Lower leg skin (tissue), 4 donors: ENCODE measurements at places on chromosomes 2 and 18.

DNA sequence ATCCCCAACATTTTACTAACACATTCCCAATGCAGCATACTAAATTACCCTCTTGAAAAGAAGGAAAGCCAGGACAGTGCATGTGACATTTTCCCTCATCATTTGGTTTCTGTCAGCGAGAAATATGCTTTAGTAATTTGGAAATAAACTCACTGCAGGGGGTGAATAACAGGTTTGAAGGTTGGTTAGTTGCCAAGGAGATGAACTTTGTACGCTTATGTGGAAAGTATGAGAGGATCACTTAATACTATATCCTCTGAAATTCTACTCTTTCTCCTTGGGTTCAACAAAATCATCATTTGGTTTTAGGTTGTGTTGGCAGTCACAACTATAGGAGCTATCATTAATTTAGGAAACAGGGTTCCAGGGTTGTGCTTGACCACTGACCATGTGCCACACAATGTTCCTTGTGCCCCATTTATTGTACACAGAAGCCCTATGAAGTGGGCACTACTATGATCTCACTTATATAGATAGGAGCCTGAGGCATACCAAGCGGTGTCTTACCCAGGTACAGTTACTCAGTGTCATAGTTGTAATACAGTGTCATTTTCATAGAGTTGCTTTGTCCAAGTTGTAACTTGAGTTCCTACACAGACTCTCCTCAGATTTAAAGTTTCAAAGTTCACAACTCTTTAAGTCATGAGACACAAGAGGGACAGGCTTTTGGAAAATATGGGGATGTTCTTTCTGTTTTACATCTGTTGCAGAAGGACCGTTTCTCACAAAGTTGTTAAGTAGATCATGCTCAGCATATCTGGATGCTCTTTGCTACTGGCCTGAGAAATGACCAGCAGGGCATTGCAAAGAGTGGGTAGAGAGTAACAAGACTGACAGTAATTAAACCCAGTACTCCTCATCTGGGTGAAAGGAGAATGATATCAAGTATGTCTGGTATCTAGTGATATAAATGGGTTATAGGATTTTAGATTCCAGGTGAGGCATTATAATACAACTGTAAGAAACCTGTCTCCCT, 91.8 kb downstream of the MAP4K4 start:
- no peak for DNase-seq

GRCh38 chr2:235640926-235641723, 147.3 kb downstream of the AGAP1 start:
- no peak for DNase-seq

DNA sequence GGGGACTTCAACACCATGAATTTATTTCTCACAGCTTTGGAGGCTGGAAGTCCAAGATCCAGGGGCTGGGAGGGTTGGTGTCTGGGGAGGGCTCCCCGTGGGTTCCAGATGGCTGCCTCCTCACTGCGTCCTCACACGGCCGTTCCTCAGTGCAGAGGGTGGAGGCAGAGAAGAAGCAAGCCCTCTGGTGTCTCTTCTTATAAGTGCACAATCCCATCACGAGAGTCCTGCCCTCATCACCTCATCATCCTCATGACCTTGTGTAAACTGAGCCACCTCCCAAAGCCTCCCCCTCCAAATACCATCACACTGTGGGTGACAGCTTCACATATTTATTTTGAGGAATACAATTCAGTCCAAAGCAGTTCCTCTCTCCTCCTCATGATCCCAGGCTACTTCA, 26.3 kb downstream of the TMEM163 start:
- DNase-seq, result no peak

- no peak for DNase-seq
Observed at GRCh38 chr2:60275958-60276357, 277.5 kb downstream of the BCL11A start.

GRCh38 chr2:168790226-168790902, 12.1 kb upstream of the NOSTRIN start:
- no peak for DNase-seq

GRCh38 chr2:27323596-27324285, 844 bp upstream of the MPV17 start:
- DNase-seq, result no peak

GRCh38 chr18:30486856-30487255, 555.7 kb downstream of the DSC3 start:
- DNase-seq, result no peak

GRCh38 chr2:158677542-158677941, 117.6 kb upstream of the DAPL1 start:
- no peak for DNase-seq

GRCh38 chr2:106160786-106161261, 33.3 kb downstream of the UXS1 start:
- DNase-seq, result no peak

DNA sequence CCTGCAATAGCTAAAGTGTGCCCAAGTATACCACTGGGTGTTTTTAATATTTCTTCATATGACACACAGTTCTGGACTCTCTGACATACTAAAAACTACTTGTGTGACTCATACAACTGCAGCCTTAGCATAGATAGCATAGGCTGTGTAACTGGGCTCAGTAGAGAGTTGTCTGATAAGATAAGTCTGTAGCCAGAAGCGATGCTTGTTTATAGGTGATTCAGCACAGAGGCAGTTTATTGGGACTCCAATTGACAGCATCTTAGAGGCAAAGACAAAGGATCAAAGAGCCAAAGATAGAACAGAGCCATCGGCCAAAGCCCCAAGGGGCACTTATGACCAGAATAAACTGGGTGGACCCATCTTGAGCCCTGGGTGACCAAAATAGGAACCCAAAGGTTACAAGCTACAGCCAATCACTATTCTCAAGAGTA, 42.3 kb downstream of the AAK1 start:
- no peak for DNase-seq

DNA sequence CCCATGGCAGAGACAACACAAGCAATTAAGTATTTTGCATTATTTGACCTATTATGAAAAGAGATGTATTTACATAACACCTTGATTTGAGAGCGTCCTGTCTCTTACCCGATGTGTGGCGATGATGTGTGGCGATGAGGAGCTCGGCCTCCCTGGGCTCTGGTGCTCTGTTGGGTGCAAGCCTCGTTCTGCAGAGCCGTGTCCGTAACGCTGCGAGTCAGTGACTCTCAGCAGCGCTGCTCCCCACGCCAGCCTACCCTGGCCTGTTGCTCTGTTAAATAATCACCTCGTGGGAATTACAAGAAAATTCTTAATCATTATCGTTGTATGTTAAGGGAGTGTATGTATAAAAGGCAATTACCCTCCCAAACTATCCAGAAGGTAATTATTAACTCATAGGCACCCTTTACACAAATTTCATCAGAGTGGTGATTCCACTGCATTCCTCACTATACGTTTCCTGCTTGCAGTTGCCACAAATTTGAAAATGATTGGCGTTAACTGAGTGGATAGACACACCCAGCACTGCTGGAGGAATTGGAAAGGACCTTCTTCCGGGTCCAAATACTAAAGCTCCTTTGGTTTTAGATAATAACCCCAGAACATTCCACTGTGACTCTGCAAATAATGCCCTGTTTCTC, 52.0 kb upstream of the NFATC1 start:
- no peak for DNase-seq

DNA sequence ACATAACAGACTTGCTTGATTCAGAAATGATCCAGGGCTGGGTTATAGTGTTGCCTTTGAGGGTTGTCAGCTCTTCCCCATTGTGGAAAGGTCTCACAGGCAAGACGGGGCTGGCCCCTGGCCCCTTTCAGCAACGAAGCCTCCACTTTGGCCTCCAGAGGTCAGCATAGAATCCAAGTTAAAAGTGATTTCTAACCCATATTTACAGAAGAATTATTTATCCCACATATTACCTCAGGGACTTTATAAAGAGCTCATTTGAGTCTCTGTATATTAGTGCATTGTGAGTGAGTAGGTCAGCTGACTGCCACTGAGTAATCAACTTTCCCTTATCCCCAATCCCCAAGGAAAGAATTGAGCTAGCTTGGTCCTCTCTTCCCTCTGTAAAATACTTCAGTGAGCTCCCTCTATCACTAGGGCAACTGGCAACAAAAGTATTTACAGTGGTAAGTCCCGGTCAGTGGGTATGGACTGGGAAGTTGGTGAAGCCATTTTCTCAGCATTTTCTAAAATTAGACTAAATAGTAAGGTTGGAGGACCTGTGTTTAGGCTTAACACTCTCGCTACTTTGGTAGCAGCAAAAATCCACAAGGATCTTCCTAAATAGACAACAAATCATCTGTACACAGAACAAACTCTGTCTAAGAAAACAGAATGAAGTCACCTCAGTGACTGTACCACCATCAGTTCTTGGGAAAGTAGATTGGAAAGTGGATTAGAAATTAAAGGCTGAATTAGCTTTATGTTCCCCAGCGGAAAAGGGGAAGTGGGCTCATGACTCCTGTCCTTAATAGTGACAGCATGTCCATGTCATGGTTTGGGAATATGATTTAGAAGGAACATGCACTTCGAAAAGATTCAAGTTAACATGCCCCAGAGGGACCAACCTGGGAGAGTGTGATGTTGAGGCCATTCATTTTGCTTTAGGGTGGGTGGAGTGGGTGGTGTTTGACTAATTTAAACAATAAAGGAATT, 171.0 kb upstream of the SIX3 start:
- no peak for DNase-seq

DNA sequence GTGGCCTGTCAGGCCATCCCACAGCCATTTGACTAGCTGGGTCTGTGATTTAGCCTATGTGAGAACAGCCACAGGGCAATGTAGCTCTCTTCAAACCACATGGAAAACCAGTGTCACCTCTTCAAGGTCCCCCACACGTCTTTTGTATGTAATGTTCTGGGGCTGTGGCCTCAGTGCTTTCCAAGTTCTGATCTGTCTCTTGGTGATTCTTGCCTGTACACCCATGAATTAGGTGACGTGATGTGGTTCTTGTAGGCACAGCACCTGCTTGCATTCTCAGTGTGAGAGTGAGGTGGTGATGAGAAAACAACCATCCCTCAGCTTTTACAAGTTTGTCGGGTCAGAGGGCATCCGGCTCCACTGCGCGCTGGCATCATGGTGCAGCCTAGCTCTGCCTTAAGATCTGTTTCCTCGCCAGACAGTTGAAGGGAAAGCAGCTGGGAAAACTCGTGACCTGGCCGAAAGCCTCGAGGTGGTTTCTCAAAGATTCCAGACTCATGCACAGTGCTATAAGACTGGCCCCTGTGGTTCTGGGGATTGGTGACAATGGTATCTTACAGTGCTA, 125.8 kb downstream of the TANC1 start:
- DNase-seq, result peak; percentile 58

DNA sequence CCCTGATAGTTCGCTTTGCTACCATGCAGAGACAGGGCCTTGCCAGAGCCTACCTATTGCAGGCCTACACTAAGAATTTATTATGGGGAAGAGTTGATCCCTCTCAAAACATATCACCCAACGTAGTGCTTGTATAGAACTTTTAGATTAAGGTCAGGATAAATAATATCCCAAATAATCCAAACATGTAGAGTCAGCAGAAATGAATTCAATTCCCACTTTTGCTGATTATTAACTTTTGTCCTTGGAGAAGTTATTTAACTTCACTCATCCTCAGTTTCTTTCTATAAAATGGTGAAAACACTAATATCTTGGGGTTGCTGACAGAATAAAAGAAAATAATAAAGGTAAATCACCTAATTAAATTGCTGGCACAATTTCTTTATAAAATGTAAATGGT, 294.1 kb downstream of the XIRP2 start:
- no peak for DNase-seq

- DNase-seq, result no peak
Observed at GRCh38 chr2:187009483-187010239, 160.7 kb upstream of the ZSWIM2 start.

GRCh38 chr18:25815659-25816058, 274.8 kb downstream of the SS18 start:
- DNase-seq, result no peak

DNA sequence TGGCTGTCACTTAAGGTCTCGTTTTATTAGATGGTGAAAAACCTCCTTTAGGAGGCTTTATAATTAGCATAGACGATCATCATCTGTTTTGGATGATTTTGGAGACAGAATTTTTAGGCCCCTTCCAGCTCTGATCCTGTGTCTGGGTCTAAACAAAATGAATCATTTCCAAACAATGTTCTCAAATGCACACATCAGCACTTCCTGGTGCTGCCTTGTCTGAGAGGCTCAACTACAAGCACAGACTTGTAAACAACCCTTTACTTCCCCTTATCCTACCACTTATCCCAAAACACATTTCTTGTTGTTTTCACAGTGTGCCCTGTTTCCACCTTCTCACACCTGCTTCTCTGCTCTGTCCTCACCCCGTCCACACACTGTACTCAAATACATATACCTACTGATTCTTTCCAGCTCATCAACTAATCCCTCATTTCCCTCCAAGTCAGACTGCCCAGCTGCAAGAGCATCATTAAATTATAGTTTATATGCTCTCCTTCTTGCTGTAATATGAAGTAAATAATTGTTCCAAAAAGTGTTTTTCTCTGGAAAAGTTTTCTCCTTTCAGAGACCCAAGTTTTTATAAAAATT, 71.2 kb upstream of the COL3A1 start:
- no peak for DNase-seq
